Renal cortical epithelial cell (primary cell): ENCODE measurements at places on chromosomes 13 and 19.
A peak's percentile ranks its signal among the peaks of the same experiment; 100 is the strongest.

DNA sequence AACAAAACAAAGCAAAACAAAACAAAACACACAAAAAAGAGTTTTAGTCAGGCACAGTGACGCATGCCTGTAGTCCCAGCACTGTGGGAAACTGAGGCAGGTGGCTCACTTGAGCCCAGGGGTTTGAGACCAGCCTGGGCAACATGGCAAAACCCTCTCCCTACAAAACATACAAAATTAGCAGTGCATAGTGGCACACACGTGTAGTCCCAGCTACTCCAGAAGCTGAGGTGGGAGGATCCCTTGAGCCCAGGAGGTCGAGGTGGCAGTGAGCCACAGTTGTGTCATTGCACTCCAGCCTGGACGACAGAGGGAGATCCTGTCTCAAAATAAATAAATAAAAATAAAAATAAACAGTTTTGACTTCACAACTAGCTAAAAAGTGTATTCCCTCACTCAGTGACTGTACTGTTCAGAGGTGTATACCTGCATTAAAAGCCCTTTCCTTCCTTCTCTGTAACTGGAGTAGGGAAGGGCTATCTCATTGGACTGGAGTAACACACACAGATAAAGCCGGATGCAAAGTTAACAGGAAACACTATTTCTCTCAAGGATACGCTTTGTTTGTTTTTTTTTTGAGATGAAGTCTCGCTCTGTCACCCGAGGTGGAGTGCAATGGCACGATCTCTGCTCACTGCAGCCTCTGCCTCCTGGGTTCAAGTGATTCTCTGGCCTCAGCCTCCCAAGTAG is 3.7 kb upstream of the BAX start:
- no peak for DNase-seq

DNA sequence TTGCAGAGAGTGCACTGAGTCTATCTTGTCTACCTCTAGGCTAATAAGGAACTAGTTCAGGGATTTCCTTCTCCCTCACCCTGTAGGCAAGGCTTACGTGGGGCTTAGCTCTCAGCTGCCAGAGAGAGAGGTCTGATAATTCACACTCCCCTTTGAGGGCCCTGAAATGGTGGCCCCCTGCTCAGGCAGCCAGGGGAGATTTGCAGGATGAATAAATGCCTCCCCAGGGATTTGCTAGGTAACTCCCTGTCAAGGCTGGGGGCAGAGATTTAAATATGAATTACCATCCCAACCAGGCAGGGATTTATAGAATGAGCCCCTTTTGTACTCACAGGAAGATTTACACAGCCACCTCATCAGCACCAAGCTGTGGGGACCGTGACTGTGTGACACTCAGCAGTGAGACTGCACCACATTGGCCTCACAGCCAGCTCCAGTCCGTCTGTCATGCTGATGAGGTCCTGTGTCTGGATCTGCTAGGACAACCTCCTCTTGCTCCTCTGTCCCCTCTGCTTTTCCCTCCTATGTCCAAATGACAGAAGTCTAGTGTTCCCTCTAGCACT is 73.4 kb downstream of the CBY2 start:
- DNase-seq = no peak

DNA sequence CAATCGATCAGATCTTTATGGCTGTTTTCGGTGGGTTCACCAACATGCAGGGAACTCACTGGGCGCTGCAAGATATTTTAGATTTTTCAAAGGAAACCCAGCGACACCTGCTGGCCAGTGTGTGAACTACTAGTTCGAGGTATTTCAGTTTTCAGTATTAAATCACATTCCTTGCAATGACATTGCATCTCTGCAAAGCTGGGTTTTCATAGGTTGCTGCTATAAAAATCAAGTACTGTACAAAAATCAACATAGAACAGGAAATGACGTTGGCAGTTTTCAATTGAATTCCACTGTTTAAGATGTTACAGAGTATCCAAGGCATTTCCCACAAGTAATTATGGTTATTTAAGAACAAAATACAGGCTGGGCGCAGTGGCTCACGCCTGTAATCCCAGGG is 17.6 kb downstream of the LIG1 start:
- DNase-seq = peak; percentile 45

DNA sequence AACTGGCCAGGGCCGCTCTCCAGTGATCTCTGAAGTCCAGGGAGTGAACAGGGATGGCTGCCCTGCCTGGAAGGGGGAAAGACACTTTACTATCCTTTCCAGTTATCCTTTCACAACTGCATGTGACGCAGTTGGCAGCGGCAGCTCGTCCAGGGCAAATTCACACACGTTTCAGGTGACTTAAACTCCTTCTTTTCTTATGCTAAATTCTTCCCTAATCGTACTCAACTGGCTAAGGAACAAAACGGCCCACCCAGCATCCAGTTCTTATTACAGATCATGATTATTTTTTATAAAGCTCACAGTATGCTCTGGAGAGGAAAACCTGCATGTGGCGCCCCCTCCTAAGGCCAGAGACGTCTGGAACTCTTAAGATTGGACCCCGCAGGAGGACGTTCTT is 767.1 kb downstream of the UQCRFS1 start:
- no peak for DNase-seq

DNA sequence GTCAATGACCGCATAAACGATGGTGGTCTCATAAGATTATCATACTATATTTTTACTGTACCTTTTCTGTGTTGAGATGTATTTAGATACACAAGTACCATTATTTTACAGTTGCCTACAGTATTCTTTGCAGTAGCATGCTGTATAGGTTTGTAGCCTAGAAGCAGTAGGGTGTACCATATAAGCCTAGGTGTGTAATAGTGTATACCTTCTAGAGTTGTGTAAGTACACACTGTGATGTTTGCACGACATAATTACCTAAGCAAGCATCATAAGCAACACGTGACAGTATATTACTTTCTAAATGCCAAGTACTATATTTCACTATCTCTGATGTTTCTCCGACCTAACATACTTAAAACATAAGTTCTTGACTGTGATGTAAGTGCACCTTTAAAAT is 2.7 kb downstream of the LPAR6 start:
- DNase-seq = no peak

DNA sequence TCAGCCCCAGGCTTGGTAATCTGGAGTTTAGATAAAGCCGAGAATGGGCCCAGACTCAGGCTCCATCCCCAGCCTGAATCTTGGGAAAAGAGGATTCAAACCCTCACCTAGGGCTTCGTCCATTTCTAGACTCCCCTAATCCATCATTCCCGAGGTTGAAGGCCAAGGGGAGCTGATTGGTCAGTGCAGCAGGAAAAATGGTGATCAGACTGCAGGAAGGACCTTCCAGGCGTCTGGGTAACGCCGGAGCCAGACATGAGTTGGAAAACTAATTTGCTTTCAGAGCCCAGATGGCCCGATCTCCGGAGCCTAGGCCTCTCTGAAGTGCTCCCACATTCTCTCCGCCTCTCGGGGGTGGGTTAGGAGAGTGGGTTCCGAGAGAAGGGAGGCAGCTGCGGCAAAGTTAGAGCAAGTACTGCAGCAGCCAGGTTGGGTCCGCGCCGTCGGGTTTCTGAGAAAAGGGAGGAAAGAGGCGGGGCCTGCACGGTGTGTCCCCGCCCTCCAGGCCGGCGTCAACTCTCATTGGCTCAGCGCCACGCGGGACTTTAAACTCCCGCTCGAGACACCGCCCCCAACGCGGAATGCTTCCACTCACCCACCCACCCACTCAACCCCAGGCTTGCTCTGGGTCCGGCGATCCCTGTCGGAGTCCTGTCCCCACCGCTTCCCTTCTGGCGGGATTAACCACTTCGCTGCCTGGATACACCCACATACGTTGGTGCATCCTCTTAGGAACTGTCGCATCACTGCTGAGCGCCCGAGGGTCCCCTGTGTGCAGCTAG is 788 bp upstream of the RTBDN start:
- DNase-seq = no peak

GRCh38 chr13:89980896-89981295 is 1366.6 kb upstream of the MIR17HG start:
- DNase-seq = no peak

DNA sequence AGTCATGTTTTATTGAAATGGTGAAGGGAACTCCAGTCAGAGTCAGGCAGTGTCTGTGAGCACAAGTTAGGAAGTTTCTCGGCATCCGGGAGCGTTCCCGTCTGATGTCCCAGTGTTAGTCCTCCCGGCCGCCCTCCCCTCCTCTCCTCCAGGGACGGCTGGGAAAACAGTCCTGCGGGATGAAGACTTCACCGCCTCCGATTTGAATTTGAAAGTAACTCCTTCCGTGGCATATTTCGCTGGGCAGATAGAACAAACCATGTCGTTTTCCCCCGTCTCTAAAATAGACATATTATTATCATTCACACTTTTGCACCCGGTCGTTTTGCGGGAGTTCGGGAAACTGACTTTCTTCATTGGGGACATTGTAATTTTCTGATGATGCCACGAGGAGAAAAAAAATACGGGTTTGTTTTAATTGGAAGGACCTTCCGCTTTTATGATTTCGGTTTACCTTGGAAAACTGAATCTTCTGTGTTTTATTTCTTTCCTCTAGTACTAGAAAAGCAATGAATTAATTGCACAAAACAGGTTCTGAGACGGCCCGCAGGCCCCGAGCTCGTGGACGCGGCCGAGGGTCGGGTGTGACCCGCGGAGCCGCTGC is 76.6 kb downstream of the ZIC5 start:
- DNase-seq = no peak

- DNase-seq = no peak
These were observed 8.9 kb upstream of the AMER2 start for GRCh38 chr13:25180775-25181537.

GRCh38 chr13:75258159-75258782 is 223.7 kb downstream of the TBC1D4 start:
- peak; percentile 72 for DNase-seq
